CD8-positive, alpha-beta memory T cell (primary cell): ENCODE measurements at places on chromosomes 16 and 17. TPM values are rescaled to one million over a fixed set of nuclear protein-coding genes. Genes with fewer than 3 reads are reported as not detected.

DNA sequence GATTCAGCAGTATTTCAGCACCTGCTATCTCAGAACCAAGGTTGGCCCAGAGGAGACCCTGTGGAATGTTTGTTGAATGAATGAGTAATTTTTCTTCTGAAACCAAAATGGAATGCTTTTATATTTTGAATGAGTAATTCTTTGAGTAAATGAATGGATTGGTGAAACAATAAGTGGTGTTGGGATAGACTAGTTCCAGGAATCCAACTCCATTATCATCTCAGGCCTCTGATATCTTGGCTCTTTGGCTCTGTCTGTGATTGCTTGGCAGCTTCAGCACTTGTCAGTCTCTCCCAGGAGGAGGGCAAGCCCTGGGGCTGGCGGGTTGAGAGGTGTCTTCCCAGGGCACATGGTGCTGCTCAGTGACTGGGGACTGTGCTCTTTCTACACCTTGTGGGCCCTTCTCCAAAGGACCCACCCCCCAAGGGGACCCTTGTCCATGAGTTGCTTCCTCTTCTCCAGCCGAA, 284.4 kb upstream of the FOXF1 start:
- no peak overlapping the region for H3K4me3 ChIP-seq
- no peak overlapping the region for H3K27ac ChIP-seq
- DNase-seq, result no peak
- peaks cover 2% of the 10 kb centered on the region for H3K27me3 ChIP-seq
- H3K36me3 ChIP-seq, result no peaks in the 10 kb centered on the region

Gene GPR139
- total RNA-seq, result not detected

DNA sequence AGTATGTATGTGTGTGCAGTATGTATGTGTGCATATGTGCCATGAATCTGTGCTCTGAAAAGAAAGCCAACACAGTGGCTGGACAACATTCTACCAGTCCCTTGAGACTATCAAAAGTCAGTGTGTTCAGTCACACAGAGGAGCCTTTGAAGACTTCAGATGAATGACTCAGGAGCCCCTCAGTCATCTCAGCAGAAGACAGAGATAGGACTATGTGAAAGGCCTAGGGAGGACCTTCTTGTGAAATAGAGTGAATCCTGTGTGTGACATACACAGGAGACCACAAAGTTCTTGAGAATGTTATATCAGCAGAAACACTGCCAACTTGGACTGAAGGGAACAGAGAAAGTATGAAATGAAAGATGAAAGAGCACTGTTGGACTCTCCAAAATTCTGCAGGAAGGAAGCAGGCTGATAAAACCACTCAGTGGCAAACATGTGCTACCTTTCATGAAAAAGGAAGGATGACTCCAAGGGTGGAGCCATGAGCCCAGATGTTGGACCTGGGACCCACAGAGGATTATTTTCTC, 108.4 kb downstream of the METRNL start:
- H3K27me3 ChIP-seq, result no peaks in the 10 kb centered on the region
- H3K4me1 ChIP-seq, result no peaks in the 10 kb centered on the region

DNA sequence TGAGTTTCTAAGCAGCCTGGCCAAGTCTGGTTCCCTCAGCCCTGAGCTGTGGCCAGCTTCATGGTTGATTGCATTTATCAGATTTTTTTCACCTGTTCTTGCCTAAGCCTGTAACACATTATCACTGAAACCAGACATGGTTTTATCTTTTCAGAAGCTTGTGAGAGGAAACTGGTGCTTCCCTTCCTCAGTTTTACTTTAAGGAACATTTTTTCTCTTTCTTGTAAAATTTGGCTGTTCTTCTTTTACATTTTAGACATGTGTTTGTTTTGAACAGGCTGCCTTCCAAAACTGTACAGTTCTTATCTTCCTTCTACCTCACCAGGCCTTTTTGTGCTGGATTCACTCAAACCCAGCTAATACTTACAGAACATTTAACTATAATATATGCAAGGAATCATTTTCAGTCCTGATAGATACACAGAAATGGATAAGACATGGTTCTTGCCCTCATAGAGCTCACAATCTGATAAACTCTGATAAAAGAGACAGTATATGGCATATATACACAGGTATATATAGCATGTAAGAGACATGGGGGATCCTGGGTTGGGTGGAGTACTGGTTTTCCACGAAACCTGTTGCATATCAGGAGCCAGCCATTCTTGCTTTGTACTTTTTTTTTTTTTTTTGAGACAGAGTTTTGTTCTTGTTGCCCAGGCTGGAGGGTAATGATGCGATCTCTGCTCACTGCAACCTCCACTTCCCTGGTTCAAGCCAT, 44.5 kb downstream of the ZNRF1 start:
- no peaks in the 10 kb centered on the region for H3K36me3 ChIP-seq
- DNase-seq, result no peak
- no peaks in the 10 kb centered on the region for H3K27me3 ChIP-seq
- no peak overlapping the region for H3K4me3 ChIP-seq

Gene CPHXL2
- total RNA-seq, result not detected

- H3K36me3 ChIP-seq, result no peaks in the 10 kb centered on the region
- no peak overlapping the region for H3K27ac ChIP-seq
- no peak for DNase-seq
- H3K4me1 ChIP-seq, result no peaks in the 10 kb centered on the region
- H3K4me3 ChIP-seq, result no peak overlapping the region
- H3K27me3 ChIP-seq, result no peaks in the 10 kb centered on the region
These were observed 38.3 kb upstream of the SMPD3 start for GRCh38 chr16:68486502-68487202.
